ENCODE measurements at places on chromosomes 3 and 15.

DNA sequence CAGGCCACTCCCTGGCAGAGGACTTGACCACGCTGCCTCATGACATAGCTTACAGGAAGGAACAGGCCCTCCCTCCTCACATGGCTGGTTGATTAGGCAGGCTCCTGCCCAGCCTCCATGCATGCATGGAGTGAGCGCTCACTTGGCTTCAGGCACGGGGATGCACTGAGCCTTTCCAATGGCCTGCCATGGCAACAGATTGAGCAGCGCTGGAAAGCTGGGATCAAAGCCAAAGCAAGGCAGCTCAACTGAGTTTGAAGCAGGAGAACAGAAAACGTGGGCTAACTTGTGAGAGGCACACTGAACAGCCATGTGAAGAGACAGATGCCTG lies 5.9 kb upstream of the GRAMD2A start:
- no peak for DNase-seq

- peak; percentile 80 for DNase-seq
Observed at GRCh38 chr3:153160451-153161137, 1.4 kb upstream of the RAP2B start.

GRCh38 chr3:182601597-182601996 lies 191.7 kb upstream of the ATP11B start:
- no peak for DNase-seq

DNA sequence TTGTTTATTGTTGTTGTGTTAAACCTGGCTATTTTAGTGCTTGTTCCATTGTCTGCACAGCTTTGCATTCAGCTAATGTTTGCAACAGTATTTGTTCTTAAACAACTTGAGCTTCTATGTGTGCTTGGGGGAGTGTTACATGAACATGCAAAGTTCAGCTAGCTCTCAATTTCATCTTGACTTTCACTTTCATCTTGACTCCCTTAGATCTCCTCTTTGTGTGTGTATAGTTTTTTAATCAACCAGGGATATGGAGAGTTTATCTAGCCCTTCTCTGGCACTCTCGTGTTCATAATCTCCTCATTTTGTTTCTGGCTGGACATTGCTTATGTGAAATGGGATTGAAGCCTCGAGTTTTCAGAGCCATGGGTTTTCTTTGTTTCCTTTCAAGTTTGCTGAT lies 212.4 kb upstream of the ZBTB20 start:
- no peak for DNase-seq

DNA sequence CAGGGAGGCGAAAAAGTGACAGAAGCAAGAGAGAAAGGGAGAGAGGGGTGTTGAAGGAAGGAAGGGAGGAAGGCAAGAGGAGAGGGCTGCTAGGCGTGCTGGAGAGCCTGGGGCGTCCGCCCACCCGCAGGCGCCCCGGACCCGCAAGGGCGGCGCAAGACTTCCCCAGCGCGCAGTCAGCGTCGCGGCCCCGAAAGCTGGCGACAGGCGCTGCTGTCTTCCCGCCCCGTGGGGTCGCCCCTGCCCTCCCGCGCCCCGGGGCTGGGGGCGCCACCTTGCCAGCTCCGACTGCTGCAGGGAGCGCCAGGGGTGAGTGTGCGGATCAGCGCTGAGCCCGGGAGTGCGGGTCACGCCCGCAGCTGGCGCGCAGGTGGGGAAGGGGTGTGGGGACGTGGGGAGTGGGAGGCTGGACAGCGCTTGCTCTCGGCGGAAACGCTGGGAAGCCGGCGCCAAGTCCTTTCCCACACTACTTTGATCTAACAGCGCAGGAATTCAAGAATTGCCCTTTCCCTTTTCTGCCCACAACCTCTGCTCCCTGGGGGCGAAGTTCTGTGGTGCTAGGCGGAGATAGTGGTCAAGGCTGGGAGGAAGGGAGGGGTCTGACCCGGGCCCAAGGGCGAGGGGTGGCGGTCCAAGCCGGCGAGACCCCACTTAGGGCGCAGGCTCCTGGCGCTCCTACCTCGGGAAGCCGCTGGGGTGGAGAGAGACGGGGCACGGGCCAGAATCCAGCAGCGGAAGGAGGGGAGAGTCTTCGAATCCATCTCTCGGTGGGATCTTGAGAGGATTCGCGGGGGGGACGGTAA lies 266.1 kb downstream of the CGGBP1 start:
- no peak for DNase-seq

GRCh38 chr3:37772773-37773354 lies 88.8 kb upstream of the CTDSPL start:
- DNase-seq = no peak

DNA sequence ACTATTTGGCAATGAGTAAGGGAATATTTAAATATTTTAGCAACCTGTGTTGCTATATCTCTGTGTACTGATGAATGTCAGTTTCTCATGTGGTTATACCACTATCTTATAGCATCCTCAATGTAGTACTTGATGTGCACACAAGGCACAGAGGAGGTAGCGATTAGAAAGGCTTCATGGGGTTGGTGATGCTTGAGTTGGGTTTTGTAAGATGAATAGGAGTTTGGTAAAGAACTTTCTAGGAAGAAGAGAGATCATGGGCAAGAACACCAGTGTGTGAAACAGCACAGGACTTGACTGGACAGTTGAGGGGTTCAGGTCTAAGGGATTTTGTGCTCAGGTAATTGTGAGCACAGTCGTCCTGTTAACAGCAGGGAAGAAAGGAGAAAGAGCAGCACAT lies 38.1 kb downstream of the LPP start:
- DNase-seq = no peak

- DNase-seq = no peak
Observed at GRCh38 chr3:73683706-73684105, 59.0 kb upstream of the PDZRN3 start.

- DNase-seq = no peak
Observed at GRCh38 chr3:185988816-185989175, 51.0 kb upstream of the TRA2B start.

- DNase-seq = no peak
Observed at GRCh38 chr3:72272356-72272755, 487.4 kb upstream of the PROK2 start.

GRCh38 chr15:61038910-61039309 lies 190.2 kb downstream of the RORA start:
- no peak for DNase-seq

GRCh38 chr3:59609657-59610348 lies 560.0 kb upstream of the CFAP20DC start:
- DNase-seq = no peak

GRCh38 chr3:194386066-194386465 lies 13.0 kb downstream of the GP5 start:
- DNase-seq = no peak

DNA sequence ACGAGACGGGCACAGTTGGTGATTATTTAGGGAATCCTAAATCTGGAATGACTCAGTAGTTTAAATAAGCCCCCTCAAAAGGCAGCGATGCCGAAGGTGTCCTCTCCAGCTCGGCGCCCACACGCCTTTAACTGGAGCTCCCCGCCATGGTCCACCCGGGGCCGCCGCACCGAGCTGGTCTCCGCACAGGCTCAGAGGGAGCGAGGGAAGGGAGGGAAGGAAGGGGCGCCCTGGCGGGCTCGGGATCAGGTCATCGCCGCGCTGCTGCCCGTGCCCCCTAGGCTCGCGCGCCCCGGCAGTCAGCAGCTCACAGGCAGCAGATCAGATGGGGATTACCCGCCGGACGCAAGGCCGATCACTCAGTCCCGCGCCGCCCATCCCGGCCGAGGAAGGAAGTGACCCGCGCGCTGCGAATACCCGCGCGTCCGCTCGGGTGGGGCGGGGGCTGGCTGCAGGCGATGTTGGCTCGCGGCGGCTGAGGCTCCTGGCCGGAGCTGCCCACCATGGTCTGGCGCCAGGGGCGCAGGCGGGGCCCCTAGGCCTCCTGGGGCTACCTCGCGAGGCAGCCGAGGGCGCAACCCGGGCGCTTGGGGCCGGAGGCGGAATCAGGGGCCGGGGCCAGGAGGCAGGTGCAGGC lies 318.0 kb downstream of the FGF12 start:
- DNase-seq = no peak

GRCh38 chr3:175098644-175099043 lies 239.5 kb downstream of the NAALADL2 start:
- DNase-seq = no peak

- peak; percentile 70 for DNase-seq
Observed at GRCh38 chr3:38348903-38349302, 2.3 kb downstream of the XYLB start.

DNA sequence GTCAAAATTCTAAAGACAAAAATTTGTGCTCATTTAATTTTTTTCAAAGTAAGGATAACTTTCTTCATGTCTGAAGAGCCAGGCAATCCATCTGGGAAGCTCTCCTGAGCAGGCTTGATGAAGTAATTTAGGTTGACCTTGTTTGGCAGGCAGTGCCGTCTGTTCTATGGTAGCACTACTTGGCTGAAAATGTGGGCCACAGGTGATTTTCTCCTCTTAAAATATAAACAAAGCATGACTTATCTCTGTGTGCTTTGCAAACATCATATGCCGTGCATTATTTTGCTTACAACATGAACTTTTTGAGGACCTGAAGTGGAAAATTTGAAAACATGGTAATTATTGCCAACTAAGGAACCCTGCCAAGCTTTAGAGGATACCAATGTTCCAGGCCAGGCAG lies 143.2 kb downstream of the RAP2B start:
- no peak for DNase-seq

- no peak for DNase-seq
Observed at GRCh38 chr15:39579487-39580116, 1.3 kb upstream of the THBS1 start.

GRCh38 chr15:44317423-44318058 lies 29.0 kb downstream of the GOLM2 start:
- DNase-seq = no peak

- DNase-seq = peak; percentile 38
Observed at GRCh38 chr3:38454884-38455638, 1.4 kb downstream of the ACVR2B start.

DNA sequence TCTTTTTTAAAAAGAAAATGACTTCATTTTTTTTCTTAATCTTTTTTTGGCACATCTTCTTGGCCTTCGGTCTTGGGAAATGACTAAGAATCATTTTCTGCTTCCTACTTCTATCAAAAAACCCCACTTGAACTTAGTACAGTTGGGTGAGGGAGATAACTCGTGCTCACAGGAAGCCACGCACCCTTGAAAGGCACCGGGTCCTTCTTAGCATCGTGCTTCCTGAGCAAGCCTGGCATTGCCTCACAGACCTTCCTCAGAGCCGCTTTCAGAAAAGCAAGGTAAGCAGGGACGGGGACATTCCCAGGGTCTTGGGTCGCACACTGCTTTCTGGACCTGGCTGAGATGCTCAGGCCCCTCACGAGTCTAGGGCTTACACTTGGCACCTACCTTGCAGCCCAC lies at the start of gene CCR4:
CCR4 (plus strand) TSS at position 235 of the 402 bp plus-strand sequence. CDS start 1,779 bp downstream, outside the sequence.
- DNase-seq = peak; percentile 50

GRCh38 chr3:99919694-99920093 lies 102.0 kb downstream of the CMSS1 start:
- no peak for DNase-seq

GRCh38 chr3:196872316-196872715 lies 4.6 kb downstream of the SENP5 start:
- DNase-seq = no peak

DNA sequence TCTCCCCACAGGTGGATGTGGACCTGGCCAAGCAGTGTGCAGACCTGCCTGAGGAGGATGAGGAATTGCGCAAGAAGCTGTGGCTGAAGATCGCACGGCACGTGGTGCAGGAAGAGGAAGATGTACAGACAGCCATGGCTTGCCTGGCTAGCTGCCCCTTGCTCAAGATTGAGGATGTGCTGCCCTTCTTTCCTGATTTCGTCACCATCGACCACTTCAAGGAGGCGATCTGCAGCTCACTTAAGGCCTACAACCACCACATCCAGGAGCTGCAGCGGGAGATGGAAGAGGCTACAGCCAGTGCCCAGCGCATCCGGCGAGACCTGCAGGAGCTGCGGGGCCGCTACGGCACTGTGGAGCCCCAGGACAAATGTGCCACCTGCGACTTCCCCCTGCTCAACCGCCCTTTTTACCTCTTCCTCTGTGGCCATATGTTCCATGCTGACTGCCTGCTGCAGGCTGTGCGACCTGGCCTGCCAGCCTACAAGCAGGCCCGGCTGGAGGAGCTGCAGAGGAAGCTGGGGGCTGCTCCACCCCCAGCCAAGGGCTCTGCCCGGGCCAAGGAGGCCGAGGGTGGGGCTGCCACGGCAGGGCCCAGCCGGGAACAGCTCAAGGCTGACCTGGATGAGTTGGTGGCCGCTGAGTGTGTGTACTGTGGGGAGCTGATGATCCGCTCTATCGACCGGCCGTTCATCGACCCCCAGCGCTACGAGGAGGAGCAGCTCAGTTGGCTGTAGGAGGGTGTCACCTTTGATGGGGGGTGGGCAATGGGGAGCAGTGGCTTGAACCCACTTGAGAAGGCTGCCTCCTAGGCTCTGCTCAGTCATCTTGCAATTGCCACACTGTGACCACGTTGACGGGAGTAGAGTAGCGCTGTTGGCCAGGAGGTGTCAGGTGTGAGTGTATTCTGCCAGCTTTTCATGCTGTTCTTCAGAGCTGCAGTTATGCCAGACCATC lies 8.6 kb downstream of the VPS18 start:
- DNase-seq = peak; percentile 99

GRCh38 chr3:191345334-191345733 lies 15.0 kb upstream of the UTS2B start:
- no peak for DNase-seq

DNA sequence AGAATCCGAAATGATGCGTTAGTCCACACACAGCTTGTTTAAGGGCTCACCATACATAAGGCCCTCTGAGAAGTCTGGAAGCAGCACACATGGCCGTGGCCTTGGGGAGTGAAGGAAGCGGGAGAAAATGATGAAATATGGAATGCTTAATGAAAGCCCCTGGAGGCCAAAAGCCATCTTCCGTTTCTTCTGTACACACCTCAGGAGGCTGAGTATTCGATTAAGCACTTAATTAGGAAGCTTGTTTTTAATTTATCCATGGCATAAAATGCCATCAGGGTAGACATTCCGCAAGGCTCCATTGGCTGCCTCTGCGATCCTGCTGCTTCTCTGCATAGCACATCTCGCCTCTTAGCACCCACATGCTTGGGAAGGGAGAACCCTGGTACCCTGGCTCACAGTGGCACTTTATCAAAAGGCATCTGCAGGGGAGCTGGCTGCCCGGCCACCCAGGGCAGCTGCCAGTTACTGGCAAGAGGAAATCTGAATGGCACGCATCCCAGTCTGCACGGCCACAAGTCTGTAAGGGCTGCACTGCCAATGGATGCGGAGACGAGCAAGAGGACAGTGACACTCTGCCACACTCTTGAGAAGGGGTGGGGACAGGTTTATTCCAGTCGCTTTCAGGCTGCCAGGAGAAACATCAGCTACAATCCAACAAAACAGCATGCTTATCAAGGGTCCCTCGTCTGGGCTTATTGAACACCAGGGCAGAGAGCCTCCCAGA lies 356.2 kb downstream of the OCA2 start:
- no peak for DNase-seq
